Stimulated activated CD4-positive, alpha-beta T cell treated with anti-CD3 and anti-CD28 coated beads, Interleukin-12 subunit alpha, Interleukin-12 subunit beta, amount 100 ng/mL, for 4 hours (primary cell): ENCODE measurements at places on chromosomes 5 and 9.

DNA sequence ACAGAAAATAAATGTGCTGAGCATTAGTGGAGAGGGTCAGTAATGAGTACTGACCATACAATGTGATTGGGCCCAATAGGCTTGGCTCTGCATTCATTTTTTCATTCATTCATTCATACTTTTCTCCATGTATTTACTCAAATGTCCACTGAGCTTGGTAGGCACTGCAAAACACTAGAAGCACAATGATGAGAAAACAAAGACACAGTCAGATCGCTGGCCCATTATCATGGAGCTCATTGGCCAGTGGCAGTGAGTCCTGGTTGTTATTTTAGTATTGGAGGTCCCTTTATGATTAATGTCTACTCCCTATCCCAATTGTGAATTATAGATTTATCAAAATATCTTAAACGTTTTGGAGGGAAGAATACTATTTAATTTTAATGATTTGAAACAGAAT, 1079.7 kb upstream of the DMAC1 start:
- no peak for DNase-seq

- DNase-seq, result no peak
These were observed 764 bp upstream of the GRIN1 start for GRCh38 chr9:137138058-137138721.

GRCh38 chr5:149298842-149299404, 27.3 kb downstream of the AFAP1L1 start:
- no peak for DNase-seq

DNA sequence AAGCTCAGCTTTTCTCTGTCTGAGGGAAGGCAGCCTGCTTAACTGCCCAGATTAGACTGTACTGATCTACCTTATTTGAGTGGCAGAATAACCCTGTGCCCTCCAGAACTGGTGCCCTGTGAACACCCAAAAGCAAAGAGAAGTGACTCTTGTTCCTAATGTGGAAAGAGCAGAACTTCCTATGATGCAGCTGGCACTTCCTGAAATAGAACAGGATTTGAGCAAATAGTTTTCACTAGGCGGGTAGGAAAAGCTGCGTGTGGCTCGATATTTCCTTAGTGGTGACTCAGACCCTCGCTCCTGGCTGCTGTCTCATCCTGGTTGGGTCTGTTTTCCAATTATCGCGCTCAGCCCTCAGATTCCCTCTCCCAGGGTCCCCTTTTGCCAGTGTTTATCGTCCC, 89.9 kb downstream of the SH3TC2 start:
- DNase-seq, result no peak

- DNase-seq, result no peak
These were observed 18.5 kb upstream of the TAL2 start for GRCh38 chr9:105643795-105644194.

GRCh38 chr9:130237763-130238524, 27.6 kb upstream of the HMCN2 start:
- DNase-seq, result no peak

DNA sequence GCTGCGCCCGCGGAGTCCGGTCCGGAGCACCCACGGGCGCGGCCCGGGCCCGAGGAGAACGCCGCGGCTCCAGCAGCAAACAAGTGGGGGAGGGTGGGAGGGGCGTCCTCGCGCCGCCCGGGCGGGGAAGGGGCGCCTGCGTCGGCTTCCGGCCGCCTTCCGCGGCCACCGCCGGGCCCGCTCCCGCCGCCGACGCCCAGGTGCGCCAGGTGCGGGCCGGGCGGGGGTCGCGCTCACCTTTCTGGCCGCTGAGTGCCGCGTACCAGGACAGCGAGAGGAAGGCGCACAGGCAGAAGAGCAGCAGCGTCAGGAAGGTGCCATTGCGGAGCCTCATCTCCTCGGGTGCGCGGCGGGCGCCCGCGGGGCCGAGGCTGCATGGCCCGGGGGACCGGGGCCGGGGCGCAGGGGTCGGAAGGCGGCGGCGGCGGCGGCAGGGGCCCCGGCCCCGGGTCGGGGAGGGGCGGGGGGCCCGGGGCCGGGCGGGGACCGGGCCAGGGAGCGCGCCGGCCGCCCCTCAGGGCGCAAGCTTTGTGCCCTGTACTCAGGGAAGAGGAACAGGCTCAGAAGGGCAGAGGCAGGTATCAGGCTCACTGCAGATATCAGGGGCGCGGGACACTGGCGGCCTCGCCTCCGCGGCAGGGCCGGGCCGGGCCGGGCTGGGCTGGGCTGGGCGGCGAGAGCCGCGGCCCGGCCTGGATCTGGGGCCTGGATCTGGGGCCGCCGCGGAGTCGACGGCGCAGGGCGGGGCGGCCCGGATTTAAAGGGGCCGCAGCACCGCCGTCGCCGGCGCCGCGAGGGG, at the start of gene MGAT4B:
TSS of gene MGAT4B (minus strand) at position 617 of the 799 bp plus-strand sequence. CDS start at position 334, 283 bp downstream.
- DNase-seq, result peak; percentile 66

DNA sequence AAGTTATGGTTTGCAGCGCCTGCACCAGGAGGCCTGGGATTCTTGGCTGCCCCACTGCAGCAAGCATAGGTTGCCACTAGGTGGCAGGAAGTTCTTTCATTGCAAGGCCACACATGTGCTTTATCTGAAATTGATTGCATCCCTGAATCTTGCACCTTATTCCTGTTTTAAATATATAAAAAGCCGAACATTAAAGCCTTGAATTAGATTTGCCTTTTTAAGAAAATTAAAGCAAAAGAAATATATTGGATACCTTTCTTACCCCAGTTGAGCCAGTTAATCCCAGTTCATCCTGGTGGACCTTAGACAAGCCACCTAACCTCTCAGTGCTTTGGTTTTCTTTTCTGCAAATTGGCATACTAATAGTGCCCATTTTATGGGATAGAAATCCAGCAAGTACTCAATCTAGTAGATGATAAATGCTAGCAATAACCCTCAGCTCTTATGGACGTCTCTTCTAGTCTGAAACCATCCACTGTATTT, 6.3 kb upstream of the TRMT10B start:
- DNase-seq, result peak; percentile 46

DNA sequence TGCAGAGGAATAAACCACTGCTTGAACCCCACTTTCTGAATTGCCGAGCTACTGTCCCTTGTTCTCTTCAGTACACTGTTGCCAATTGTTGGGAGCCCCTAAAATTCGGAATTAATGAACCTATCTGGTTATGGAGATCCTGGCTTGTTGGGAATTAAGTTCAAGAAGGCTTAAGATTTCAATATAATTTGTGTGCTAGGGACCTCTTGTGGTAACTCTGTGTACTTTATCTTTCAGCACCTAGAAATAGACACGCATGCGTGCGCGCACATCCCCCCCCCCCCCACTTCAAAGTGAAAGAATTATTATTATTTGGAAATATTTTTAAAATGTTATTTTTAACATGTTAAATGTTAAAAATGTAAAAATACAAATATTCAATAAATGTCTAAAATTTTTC, 53.3 kb upstream of the FAM169A start:
- no peak for DNase-seq

- no peak for DNase-seq
These were observed 1.2 kb upstream of the SIL1 start for GRCh38 chr5:139199321-139199720.

DNA sequence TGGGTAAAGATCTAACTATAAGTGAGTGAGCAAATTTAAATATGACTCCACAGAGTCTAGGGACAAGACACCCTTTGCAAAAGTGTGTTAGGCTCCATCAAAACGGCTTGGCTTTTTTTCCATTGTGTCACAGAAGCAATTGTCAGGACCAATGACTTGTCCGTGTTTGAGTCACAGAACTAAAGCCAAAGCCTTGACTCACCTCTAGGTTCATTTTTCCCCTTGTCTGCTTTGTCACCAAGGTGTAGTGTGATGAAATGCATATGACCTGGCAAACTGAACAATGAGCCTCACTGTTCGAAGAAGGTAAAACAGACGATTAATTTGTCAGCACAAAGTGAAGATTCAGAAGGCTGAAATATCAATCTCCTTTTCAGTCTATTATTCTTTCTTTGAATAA, 331.0 kb downstream of the GLIS3 start:
- DNase-seq, result no peak

GRCh38 chr9:23702311-23702922, 123.6 kb downstream of the ELAVL2 start:
- DNase-seq, result no peak

DNA sequence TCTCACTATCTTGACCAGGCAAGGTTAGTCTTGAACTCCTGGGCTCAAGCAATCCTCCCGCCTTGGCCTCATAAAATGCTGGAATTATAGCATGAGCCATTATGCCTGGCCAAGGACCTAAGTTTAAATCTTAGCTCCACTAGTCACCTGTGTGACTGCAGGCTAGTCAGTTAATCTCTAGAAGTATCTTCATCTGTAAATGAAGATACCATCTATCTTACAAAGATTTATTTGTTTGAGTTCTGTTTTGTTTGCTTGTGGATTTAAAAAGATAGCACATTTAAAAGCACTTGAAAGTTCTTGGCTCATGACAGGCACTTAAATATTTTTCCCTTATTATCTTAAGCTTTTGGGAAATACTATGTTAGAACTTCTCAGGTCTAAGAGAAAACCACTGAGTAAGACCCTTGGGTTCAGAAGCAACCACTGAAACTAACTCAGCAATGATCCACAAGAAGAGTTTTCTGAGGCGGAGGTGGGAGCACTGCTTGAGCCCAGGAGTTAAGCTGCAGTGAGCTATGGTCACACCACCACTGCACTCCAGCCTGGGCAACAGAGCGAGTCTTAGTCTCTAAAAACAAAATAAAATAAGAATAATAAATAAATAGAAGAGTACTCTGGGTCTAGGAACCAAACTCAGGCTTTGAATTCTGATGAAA, 19.1 kb downstream of the TMEM245 start:
- DNase-seq, result no peak

DNA sequence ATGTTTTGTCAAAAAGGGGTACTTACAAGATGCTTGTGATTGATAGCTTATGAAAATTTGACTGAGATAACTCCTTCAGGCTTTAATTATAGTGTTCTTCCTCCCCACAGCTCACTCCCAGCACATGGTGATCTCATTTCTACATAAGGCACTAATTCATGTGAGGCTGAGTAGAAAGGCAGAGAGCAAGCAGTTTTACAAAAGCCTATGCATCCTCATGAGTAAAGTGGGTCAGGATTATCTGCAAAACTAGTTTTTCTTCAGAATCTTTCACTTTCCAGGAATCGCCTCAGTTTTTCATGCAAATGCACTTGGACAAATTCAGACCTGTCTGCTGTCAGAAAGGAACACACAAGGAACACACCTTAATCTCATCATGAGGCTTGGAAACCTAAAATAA, 92.1 kb upstream of the FBN2 start:
- no peak for DNase-seq

GRCh38 chr9:134369416-134370212, 43.4 kb downstream of the RXRA start:
- no peak for DNase-seq

DNA sequence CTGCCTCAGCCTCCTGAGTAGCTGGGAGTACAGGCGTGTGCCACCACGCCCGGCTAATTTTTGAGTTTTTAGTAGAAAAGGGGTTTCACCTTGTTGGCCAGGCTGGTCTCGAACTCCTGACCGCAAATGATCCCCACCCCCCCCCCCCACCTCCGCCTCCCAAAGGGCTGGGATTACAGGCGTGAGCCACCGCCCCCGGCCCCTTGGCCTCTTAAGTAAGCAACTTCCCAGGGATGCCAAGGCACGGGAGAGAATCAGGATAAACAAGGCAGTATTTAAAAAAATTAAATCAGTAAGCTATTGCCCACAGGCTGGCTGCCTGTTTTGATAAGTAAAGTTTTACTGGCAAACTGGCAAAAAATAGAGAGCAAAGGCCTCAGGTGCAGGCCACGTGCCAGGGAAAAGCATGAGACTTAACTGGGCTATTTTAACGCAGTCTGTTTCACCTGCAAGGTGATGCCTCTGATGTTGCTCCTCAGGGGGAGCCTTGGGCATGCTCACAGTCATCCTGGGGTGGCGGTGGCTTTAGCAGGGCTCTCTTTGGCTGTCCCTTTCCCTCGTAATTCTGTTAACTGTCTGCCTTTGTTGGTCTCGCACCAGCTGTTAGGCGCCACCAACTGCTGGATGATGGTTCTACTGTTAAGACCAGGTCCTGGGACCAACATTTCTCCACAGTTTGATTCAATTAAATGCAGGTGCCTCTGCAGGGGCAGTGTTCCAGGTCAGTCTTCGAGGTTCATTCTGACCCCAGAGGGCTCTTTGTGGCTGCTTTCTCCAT, 19.4 kb upstream of the RNF130 start:
- no peak for DNase-seq

DNA sequence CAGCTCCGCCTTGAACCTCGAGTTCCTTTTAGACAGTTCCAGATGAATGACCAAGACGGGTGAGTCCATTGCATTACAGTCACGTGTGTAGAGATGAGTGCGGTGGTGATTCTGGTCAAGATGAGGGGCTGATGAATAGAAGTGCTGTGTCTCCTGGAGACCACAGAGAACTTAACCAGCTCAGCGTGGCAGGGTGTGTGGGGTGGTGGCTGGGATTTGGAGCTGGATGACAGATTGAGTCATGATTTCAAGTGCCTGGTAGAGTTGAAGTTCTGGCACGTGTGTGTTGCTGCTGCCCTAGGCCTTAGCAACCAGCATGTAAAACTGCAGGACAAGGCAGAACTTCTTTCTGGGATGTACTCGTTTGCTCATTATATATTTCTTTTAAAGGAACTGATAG, 53.3 kb downstream of the PRRC2B start:
- no peak for DNase-seq

DNA sequence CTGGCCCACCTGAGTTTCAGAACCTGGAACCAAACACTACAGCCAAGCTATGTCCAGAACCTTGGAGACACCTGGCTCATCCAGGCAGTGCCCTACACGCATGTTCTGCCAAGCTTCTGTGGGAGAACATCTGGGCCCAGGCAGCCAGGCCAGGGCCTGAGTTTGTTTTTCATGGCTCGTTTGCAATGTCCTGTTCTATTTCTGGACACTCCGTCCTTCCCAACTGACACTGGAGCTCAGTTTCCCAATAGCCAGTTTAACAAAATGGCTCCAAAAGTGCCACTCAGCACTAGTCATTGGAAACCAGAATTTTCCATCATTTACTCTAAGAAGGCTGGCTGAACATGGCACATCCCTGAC, 38.6 kb downstream of the SH3RF2 start:
- no peak for DNase-seq

- DNase-seq, result no peak
These were observed 281.9 kb downstream of the MARCHF11 start for GRCh38 chr5:15897656-15898055.

DNA sequence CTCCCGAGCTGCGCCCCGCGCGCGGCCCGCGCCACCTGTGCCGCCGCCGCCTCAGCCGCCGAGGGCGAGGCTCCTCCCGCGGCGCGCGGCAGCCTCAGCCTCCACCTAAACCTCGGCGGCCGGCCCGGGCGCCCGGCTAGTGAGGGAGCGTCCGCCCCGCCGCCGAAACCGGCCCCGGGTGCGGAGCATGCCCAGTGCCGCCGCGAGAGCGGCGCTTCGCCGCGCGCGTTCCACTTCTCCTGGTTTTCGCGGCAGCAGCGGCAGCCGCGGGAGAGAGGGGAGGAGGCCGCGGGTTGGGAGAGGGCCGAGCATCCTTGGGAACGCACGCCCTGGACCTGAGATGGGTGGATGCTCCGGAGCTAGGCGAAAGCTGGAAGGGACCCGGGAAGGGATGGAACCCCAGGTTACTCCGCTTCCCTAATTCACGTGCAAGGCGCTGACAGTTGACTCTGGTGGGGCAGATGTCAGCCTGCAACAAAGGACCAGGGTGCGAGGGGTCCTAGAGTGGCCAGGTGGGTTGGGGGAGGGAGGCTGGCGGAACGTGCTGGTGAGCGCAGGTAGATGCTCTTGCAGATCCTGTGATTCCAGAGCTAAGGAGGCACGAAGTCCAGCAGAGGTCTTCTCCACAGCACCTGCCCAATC, at the start of gene CTNND2:
TSS of gene CTNND2 (minus strand) at position 182 of the 642 bp plus-strand sequence. CDS start 593 bp downstream, outside the sequence.
- no peak for DNase-seq
